Kidney tubule cell (primary cell): ENCODE measurements at places on chromosomes 13 and 19.

DNA sequence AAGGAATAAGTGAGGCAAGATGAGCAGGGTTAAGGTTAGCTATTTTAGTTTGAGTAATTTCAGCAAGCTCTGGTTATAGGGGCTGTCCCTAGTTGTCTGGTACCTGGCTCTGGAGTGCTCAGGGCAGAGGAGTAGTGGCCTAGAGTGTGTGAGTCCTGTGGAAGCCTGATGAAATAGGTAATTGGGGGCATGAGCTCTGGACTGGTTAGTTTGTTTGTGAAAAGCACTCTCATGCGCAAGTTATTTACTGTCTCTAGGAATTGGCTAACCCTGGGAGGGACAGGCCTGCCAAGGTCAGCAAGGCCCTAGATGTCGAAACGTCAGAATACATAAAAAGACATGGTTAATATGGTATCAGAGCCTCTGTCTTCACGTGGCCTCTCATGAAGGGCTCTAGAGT, 900.1 kb downstream of the PCDH17 start:
- no peak for DNase-seq

DNA sequence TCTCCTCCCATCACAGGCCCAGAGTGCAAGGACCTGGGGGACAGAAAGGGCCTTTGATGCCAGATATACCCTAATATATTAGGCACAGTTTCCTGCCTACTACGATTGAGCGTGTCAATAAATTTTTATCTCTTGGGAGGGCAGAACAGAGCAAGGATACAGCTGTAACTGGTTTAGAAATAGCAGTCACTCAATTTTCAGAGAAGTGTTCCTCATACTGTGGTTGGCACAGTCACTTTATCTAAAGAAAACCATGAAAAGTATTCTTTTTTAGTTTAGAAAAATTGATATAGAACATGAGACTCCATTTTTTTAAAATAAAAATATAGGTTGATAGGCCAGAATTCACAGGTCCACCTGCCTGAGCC, 460 bp upstream of the ZNF155 start:
- DNase-seq = no peak

- DNase-seq = peak; percentile 85
Observed at GRCh38 chr19:2952953-2953481, 8.2 kb upstream of the ZNF77 start.

- DNase-seq = no peak
Observed at GRCh38 chr13:98308086-98308911, 131.2 kb upstream of the RNF113B start.

GRCh38 chr19:54026656-54027055, 35.2 kb downstream of the CACNG6 start:
- no peak for DNase-seq

DNA sequence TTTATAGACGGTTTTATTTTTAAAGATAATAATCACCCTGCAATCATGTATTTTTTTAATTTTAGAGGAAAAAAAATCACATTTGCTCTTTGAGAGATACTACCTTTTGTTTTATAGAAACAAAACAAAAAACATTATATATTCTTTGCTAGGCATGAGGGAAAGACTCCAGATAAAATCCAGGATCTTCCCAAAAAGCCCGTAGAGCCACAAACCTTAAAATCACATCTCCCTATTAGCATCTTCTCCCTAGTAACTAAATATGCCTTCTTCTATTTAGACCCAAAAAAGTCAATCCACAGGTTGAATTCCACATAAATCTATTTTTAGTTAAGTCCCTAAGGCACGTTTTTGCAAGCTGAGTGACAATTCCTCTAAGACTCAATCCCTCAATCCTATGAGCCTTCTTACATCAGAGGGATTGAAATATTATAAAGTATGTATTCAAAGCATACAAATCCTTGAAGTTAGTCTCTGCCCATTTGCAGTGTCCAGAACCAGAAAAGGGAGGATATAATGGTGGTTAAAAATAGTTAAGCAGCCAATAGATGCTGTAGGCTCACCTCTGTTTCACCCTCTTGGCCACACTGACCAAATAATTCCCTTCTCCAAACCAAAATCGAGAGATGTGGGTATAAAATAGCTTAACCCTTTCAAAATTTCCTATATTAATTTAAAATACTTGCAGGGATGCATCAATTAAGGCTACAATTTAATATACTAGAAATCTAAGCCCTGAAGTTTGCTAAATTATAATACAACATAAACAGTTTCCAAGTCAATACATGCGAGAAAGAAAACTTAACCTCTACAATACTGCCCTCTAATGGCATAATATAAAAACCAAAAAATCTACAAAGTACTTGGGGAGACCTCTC, 64.0 kb downstream of the SERP2 start:
- DNase-seq = peak; percentile 65

- peak; percentile 9 for DNase-seq
Observed at GRCh38 chr19:20453425-20453935, 112.1 kb downstream of the ZNF737 start.

- DNase-seq = peak; percentile 22
Observed at GRCh38 chr13:92984151-92984550, 242.5 kb upstream of the GPC6 start.

GRCh38 chr13:29987340-29987739, 136.9 kb upstream of the UBL3 start:
- DNase-seq = no peak

DNA sequence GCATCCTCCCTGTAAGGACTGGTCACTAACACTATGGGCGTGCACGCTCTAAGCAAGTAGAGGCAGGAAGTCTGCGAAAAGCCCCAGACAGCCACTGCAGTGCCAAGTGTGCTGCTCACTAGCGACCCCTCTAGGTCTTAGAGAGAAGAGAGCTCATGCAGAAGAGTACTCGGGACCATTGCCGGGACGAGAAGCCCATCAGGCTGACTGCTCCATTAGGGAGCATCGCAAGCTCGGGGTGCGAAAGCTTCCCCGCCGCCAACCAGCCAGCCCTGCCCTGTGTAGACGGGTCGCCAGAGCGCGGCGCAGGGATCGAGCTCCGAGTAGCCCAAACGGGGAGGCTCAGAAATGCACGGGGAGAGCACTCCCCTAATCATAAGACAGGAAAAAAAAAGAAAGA, 16.6 kb downstream of the POU4F1 start:
- DNase-seq = no peak

DNA sequence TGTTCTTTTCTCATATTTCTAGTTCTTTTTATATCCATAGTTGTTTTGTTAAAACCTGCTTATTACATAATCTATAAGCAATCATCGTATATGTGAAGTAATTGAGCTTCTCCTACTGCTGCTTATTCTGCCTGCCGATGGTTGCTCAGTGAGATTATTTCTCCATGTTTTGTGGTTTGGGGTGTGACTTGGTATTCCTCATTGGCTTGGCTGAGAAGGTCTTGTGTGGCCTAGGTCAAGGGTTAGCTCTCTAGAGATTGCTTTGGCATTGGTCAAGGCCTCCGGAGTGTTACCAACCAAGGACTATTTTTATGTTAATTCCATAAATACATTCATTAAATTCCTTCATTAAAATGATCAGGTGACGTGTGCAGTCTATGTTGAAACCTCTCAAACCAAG, 302.8 kb downstream of the MYO16 start:
- no peak for DNase-seq

- peak; percentile 76 for DNase-seq
Observed at GRCh38 chr13:40508127-40508526, 158.3 kb downstream of the FOXO1 start.

GRCh38 chr13:112464720-112465119, 88.6 kb downstream of the SPACA7 start:
- no peak for DNase-seq

- DNase-seq = peak; percentile 93
Observed at GRCh38 chr19:39996811-39997637, at the start of gene ZNF546. TSS of gene ZNF546 (plus strand) at chr19:39997060. CDS start at chr19:39998327, 1,267 bp downstream.

GRCh38 chr13:27125357-27126282, 46.0 kb downstream of the USP12 start:
- DNase-seq = no peak

DNA sequence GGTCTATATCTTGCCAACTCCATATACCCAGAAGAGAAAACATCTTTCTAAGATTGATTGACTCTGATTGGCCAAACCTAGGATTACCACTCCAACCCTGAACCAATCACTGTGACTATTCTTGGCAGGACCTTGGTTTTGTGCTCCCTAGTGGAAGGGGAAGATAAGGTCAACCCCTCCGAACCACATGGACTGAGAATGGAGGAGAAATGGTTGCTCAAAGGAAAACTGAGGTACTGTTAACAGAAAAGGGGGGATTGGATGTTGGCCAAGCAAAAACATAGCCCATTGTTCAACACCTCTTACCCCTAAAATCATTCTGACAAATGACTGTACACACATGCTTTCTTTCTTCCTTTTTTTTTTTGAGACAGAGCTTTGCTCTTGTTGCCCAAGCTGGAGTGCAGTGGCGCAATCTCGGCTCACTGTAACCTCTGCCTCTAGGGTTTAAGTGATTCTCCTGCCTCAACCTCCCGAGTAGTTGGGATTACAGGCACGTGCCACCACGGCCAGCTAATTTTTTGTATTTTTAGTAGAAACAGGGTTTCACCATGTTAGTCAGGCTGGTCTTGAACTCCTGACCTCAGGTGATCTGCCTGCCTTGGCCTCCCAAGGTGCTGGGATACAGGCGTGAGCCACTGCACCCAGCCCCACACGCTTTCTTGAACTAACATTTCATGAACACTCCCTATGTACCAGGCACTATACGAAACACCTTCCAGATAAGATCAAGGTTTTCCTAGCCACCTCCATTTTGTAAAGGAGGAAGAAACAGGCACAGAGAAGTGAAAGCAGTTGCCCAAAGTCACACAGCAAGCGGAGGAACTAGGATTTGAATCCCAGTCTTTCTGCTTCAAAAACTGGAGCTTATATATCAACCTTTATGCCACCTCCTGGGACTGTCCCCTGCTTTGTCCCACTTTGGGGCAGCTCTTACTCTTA, 6.5 kb downstream of the MEIOSIN start:
- no peak for DNase-seq

- DNase-seq = no peak
Observed at GRCh38 chr13:28705461-28706083, 13.2 kb downstream of the SLC46A3 start.

DNA sequence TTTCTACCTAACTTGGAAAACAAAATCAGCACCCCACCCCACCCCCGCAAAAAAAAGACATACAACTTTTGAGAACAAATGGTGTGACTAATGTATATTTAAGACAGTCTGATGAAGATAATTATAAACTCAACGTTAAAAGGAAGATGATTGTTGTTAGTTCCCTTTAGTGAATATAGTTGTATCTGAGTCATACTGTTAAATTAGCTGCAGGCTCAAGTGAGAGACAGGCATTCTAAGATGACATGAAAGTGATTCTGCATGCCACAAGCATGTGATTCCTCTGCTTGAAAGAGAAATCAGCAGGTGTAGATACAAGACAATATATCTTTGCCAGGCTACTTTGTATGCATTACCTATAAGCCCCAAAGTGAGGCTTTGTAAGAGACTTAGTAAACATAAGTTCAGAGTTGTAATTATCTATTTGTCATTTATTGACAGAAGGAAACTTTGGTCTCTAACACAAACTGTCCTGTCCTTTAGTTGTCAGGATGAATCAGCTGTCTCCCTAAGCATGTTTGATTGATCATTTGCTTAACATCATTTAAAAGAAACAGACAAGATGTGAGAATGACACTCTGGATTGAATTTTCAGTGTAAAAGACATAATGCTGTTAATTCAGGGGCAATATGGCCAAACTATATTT, 319.4 kb upstream of the HTR2A start:
- DNase-seq = peak; percentile 72

DNA sequence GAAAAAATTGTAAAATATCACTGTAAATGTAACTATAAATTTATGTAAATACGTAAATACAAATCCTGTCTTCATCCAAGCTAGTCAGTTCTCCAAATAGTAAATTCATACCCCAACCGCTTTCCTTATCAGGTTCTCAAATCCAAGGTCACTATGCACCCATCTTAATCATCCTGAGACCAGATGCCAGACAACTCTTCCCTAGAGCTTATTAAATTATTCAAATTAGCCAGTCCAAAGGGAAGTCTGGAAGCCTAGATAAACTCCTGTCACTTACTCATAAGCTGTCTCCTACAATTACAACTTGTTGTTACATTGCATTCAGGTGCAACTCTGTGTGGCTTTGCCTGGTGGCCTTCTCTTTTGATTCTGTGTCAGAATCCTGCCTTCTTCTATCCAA, 836.1 kb upstream of the PCDH20 start:
- no peak for DNase-seq

DNA sequence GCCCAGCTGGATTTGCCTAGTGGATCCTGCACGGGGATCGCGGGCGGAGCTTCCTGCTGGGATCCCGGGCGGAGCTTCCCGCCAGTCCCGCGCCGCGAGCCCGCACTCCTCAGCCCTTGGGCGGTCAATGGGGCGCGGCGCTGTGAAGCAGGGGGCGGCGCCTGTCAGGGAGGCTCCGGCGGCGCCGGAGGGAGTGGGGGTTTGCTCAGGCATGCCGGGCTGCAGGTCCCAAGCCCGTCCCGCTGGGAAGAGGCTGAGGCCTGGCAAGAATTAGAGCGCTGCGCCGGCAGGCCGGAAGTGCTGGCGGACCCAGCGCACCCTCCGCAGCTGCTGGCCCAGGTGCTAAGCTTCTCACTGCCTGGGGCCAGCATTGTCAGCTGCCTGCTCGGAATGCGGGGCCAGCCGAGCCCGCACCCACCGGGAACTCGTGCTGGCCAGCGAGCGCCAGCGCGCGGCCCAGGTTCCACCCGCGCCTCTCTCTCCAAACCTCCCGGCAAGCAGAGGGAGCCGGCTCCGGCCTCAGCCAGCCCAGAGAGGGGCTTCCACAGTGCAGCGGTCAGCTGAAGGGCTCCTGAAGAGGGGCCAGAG, 119.6 kb downstream of the PRR20E start:
- no peak for DNase-seq

DNA sequence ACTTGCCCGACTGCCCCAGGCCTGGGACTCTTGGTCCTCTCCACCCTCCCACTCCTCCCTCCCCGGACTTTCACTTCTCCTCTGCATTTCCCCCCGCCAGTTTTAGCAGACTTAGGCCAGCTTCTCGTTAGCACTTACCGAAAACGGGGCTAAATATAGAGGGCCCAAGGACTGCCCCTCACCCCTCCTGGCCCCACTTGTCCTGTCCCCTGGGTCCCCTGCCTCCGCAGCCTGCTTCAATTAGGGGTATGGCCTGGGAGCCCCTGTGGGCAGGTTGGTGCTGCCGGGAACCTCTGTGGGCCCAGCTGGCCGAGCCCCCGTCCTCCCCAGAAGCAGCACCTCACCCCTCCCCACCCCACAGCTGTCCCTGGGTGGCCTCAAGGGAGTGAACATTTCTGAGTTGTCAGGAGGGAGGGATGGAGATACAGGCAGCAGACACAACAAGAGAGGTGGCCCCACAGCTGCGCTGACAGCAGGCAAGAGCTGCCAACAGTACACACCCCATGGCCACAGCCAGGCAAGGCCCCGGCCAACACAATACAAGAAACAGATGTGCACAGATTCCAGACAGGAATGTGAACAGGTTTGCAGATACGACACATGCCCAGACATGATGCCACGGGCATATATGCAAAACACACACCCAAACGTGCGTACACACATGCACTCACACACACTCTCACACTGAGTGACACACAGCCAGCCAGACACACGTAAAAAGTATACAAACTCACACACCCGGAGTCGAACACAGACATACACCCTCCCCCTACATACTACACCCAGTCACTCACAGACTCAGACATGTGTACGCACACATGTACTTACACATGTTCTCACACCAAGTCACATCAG, 2.6 kb downstream of the POU2F2 start:
- no peak for DNase-seq

GRCh38 chr19:40774916-40775631, at the start of gene MIA:
TSS of gene MIA (plus strand) at chr19:40775521. CDS start at chr19:40775543, 22 bp downstream.
- no peak for DNase-seq
